Astrocyte of the spinal cord (primary cell): ENCODE measurements at places on chromosomes 6 and 20.

DNA sequence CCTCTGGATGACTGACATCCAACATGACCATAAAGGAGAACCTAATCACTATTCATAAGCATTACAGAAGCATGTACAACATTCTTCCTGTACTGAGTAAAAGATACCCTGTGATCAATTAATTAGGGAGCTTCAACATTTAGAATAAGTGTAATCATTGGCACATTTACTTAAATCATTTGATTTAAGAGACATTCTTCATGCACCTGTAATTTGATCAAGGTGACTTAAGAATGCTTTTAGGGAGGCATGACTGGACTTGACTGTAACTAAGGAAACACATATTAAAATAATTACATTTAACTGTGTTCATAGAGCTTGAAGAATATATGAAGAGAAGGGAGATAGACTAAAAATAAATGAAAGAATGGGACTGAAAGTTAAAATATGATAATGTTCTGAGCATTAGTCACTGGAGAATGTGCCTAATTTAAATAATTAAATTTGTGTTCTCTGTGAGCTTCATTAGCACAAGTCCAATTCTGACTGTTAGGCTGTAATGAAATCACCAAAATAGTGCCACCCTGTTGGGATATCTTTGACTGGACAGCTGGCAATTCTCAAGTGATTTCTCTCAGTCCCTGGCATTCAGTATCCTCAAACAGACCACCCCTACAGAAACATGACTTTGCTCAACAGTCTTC, 295.5 kb upstream of the ADGRB3 start:
- no peak for DNase-seq

- DNase-seq, result peak; percentile 89
Observed at GRCh38 chr6:7992002-7992815, 72.0 kb downstream of the BLOC1S5 start.

DNA sequence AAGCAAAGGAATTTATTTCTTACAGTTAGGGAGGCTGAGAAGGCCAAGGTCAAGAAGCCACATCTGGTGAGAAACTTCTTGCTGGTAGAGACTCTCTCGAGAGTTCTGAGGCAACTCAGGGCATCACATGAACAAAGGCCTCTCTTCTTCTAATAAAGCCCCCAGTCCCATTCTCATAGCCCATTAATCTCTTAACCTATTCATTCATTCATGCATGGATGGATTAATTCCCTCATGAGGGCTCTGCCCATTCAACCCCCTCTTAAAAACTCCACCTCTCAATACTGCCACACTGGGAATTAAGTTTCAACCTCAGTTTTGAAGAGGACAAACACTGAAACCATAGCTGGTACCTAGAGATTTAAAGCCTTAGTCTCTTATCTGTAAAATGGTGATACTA, 217.9 kb upstream of the SPTLC3 start:
- DNase-seq, result no peak

GRCh38 chr6:142816031-142816430, 128.9 kb downstream of the HIVEP2 start:
- peak; percentile 41 for DNase-seq

DNA sequence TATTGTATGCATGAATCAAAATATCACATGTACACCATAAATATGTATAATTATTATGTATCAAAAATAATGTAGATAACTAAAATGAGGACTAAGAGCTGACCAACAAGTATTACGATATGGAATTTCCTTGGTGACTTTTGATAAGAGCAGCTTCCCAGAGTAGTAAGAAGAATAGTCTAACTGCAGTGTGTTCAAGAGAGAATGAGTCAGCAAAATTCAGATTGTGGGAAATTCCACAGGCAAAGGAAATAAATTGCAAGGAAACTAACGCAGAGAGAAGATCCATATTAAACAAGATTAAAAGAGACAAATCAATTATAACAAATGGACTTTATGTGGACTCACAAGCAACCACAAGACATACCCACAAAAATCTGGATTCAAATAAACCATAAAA, 26.4 kb downstream of the FRK start:
- DNase-seq, result peak; percentile 51

DNA sequence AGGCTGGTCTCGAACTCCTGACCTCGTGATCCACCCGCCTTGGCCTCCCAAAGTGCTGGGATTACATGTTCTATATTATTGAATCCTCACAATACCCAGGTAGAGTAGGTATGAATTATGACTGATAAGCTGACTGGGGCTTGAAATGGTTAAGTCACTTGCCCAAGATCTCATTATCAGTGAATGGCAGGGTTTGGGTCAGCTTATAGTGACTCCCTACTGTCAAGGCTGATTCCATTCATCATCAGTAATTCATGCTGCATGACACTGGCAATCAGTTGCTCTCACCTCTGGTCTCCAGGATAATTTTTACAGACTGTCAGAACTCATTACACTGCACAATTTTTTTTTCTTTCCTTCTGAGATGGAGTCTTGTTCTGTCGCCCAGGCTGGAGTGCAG, 127.6 kb downstream of the KIF13A start:
- no peak for DNase-seq

DNA sequence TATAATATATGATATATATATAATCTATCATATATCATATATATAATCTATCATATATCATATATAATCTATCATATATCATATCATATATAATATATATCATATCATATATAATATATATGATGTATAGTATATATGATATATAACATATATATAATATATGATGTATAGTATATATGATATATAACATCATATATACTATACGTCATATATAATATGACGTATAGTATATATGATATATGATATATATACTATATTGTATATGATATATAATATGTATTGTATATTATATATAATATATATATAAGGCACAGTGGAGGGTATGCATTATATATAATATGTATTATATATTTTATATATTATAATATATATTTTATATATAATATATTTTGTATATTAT, 36.7 kb downstream of the PTPRA start:
- DNase-seq, result no peak

GRCh38 chr6:148179786-148180185, 162.9 kb upstream of the SASH1 start:
- DNase-seq, result peak; percentile 46

GRCh38 chr6:161443848-161444247, 170.0 kb upstream of the AGPAT4 start:
- DNase-seq, result peak; percentile 61

DNA sequence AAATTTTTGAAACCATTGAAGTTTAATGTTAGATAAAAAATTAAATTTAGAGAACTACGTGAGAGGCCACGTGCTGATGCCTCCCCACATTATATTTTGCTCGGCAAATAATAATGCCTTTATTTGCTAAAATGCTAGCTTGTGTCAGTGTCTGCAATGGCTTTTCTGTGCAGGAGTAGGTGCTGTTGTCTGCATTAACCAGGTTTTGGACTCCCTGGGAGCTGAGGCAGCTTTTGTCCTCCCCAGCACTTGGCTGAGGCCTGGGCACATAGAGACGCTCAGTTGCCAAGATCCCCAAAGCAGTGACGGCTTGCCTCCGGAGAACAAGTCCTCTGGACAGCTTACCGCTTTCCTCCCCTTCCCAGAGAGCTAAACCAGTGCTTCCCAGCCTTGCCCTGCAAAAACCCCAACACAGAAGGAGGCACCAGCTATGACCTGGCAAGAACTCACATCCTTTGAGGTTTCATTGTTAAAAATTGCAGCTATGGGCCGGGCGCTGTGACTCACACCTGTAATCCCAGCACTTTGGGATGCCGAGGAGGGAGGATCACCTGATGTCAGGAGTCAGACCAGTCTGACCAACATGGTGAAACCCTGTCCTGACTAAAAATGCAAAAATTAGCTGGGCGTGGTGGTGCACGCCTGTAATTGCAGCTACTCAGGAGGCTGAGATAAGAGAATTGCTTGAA, 59.9 kb downstream of the KAT14 start:
- no peak for DNase-seq
